GM20000 (cell line): ENCODE measurements at places on chromosomes 12 and 14.
A peak's percentile ranks its signal among the peaks of the same experiment; 100 is the strongest.

DNA sequence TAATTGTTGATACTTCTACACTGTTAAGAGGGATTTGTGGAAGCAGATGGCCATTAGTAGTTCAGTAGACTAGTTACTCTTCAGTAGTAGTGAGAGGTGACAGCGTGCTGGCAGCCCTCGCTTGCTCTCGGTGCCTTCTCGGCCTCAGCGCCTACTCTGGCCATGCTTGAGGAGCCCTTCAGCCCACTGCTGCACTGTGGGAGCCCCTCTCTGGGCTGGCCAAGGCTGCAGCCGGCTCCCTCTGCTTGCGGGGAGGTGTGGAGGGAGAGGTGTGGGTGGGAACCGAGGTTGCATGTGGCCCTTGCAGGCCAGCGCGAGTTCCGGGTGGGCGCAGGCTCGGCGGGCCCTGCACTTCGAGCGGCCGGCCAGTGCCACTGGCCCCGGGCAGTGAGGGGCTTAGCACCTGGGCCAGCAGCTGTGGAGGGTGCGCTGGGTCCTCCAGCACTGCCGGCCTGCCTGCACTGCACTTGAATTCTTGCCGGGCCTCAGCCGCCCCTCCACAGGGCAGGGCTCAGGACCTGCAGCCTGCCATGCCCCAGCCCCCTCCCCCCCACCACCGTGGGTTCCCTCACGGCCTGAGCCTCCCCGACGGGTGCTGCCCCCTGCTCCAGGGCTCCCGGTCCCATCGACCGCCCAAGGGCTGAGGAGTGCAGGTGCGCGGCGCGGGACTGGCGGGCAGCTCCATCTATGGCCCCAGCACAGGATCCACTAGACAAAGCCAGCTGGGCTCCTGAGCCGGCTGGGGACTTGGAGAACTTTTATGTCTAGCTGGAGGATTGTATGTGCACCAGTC, 139.3 kb downstream of the NUBPL start:
- DNase-seq: no peak

- DNase-seq: no peak
Measured at GRCh38 chr14:81132468-81132867, 88.3 kb downstream of the GTF2A1 start.

DNA sequence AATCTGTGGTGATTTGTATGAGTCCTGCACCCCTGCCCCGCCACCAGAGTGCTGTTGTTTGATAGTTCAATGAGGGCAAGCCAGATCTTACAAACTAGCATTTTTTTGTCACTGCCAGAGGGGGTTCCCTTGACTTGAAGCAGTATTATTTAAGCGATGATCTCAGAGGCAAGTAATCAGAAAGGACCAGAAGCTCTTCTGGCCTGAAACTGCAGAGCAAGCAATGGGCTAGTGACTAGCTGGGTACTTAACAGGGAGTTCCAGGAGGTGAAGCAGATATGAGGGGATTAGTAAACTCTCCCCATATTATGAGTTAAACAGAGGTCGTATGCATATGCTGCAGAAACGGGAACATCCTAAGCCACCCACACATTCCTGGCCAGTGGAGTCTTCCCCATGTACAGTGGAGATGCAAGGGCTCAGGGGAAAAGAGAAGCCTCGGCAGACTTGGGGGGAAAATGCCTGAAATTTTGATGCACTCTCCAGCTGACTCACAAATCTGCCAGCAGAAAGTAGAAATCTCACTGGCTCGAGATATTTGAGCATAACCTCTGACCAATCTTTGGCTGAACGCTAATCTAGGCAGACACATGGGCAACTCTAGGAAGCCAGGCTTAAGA, 8.3 kb upstream of the CRACR2A start:
- DNase-seq: no peak

GRCh38 chr14:102838501-102838900, 61.3 kb downstream of the TRAF3 start:
- no peak for DNase-seq

DNA sequence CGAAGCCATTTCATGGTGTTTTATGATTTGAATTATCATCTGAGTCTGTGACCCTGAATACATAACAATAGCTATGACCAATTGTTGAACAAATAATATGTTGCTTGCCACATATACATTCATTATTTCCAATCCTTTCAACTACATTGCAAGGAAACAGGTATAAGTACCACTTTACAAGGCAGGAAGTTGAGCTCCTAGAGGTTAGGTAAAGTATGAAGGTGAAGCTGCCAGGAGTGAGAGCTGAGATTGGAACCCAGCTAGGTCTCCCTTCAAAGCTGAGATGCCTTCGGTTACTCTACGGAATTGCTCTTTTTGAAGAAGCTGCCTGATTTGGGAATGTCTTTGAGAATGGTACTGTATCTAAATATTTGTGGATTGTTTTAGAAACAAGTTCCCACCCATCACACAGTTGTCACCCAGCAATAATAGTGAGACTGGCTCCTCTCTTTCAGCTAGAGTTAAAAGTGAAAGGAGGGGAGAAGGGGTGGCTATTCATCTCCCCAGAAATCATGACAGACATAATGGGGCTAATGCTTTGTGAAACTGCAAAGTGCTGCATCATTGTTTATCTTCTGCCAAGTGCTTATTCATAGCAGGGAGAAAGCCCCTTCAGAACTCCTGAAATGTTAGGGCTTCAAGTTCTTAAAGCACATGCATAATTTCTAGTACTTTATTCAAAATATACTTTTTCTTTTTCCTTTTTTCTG, 75.9 kb upstream of the AMIGO2 start:
- DNase-seq: no peak

DNA sequence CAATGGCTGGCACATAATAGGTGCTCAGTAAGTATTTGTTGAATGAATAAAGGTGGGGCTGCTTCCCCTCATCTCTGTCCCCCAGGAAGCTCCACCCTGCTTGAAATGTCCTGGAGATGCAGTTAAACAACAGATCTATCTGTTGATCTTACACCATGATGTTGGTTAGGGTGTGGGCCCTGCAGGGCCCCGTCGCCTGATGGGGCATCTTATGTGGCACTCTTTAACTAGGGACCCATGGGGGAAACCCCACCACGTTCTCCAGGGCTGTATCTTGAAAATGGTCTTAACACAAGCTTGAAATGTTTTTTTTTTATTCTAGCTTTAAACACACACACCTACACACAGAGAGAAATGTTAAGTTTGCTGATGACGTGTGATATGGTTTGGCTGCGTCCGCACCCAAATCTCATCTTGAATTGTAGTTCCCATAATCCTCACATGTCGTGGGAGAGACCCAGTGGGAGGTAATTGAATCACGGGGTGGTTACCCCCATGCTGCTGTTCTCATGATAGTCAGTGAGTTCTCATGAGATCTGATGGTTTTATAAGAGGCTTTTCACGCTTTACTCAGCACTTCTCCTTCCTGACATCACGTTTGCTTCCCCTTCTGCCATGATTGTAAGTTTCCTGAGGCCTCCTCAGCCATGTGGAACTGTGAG, 741.7 kb downstream of the VRK1 start:
- DNase-seq: no peak

GRCh38 chr12:102848832-102849231, 68.2 kb downstream of the PAH start:
- DNase-seq: no peak

- no peak for DNase-seq
Measured at GRCh38 chr12:116654226-116654743, 83.6 kb downstream of the SPRING1 start.

- no peak for DNase-seq
Measured at GRCh38 chr12:108517288-108518100, 2.4 kb downstream of the FICD start.

DNA sequence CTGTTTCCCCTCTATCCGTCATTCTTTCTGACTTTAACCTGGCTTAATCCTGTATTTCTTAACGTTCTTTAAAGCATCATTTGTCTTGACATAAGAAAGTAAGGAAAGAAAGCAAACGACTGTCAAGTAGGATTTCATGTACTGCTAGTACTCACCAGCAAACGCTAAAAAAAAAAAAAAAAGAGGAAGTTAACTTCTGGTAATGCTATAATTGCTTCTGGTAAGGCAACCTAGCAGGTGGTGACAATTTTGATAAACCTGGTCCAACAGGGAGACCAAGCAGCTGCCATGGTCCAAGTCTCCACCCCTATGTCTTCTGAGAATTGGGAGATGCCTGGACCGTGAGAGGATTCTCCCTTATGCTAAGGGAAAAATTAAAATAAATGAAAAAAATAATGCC, 306.6 kb downstream of the DAD1 start:
- peak; percentile 32 for DNase-seq

DNA sequence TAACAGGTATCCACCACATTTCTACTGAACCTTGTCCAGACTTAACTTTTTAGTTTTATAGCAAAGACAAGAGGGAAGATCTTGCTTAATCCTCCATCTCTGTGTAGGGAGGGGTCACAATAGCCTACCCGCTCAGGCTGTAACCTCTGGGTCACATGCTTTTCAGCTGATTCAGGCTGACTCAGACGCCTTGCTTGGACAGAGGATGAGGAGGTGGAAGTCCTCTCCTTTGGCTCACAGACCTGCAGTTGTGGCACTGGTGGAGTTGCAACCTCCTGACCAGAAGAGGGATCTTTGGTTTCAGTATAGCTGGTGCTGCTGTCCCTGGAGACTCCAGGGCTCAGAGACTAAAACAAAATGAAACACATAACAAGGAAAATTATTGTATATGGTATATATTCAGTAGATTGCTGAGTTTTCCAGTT, 16.2 kb downstream of the ACIN1 start:
- DNase-seq: no peak

GRCh38 chr12:66132408-66132807, 1.9 kb upstream of the LLPH start:
- no peak for DNase-seq

DNA sequence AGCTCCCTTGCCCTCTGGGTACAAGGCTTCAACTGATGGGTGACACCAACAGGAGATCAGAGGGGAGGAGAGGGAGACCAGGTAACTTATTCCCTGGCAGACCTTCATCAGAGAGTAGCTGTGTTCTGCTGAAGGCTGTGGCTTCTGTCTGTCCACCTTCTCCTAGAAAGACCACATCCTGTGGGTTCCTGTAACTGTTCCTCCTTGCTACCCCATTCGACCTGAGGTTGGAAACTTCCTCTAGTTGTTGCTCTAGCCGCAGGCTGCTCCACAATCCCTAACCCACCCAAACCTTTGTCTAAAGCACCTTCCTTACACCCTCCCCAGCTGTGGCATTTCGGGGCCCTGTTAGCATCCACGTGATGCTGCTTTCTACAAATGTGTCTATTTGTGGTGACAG, 454.2 kb downstream of the DPF3 start:
- peak; percentile 16 for DNase-seq

GRCh38 chr12:115755725-115756085, 521.8 kb downstream of the MED13L start:
- no peak for DNase-seq

GRCh38 chr14:104707608-104708595, 16.1 kb upstream of the ADSS1 start:
- no peak for DNase-seq

- DNase-seq: no peak
Measured at GRCh38 chr14:71554959-71555612, 377.1 kb upstream of the RGS6 start.
